Activated T-cell treated with anti-CD3 and anti-CD28 coated beads, Interleukin-2, amount 50 U/mL, for 72 hours (primary cell): ENCODE measurements at places on chromosomes 2 and 18. TPM values are rescaled to one million over a fixed set of nuclear protein-coding genes. Genes with fewer than 3 reads are reported as not detected.

DNA sequence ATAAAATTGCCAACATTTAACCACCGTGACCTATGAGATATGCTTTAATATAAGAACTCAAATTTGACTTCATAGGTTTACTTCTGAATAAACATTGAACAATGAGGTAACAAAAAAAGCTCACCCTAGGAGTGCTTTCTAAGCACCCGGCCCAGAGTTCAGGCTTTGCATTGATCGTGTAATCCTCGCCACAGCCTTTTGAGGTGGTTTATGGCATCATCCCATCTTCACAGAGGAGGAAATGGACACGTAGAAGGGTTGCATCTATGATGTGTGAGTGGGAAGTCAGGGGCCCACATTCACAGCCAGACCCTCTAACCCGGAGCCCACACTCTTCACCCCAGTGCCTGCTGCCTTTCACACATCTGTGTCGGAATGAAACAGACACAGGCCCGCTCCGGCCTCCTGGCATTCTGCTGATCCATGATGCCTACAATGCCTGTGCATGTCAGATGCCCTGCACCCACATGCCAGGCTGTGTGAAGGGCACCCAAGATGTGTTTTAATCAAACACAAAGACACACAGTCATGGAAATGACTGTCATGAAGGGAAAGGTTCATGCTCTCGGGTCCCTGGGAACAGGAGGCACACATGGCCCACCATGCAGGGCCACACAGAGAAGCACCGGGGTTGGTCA is 48.6 kb upstream of the RPL31 start:
- peaks cover 20% of the 10 kb centered on the region for H3K4me1 ChIP-seq
- H3K27me3 ChIP-seq: no peaks in the 10 kb centered on the region
- no peaks in the 10 kb centered on the region for H3K36me3 ChIP-seq

- peaks cover 9% of the 10 kb centered on the region for H3K4me1 ChIP-seq
- no peaks in the 10 kb centered on the region for H3K27me3 ChIP-seq
- H3K4me3 ChIP-seq: peak overlapping the region; percentile 84
Observed at GRCh38 chr18:67243799-67244587, 272.5 kb downstream of the DSEL start.

- H3K27ac ChIP-seq: no peak overlapping the region
- H3K4me3 ChIP-seq: no peak overlapping the region
- DNase-seq: no peak
- no peaks in the 10 kb centered on the region for H3K36me3 ChIP-seq
- no peaks in the 10 kb centered on the region for H3K27me3 ChIP-seq
- H3K4me1 ChIP-seq: no peaks in the 10 kb centered on the region
Observed at GRCh38 chr18:1050012-1050657, 145.5 kb downstream of the ADCYAP1 start.

DNA sequence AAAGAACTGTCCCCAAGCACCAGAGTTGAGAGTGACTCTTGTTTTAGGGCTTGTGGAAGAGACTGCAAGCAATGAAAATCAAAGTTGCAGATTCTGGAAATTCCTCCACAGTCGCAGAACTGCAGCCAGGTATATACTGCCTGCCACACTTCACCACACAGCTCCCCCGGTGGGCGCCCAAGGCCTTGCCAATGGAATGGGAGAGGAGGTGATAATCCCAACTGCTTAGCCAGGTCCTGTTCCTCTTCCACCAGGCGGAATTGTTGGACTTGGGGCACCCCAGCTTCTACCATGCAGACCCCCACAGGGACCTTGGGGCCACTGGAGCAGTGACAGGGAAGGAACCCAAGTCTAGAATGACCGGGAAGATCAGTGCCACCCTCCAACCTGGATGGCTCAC is 4.8 kb upstream of the PDIA6 start:
- peaks cover 4% of the 10 kb centered on the region for H3K4me1 ChIP-seq
- H3K36me3 ChIP-seq: no peaks in the 10 kb centered on the region
- no peak overlapping the region for H3K27ac ChIP-seq
- no peak for DNase-seq

GRCh38 chr18:79760348-79760747 is 37.4 kb upstream of the KCNG2 start:
- peak overlapping the region; percentile 63 for H3K27ac ChIP-seq
- no peak overlapping the region for H3K4me3 ChIP-seq
- H3K36me3 ChIP-seq: peaks cover 18% of the 10 kb centered on the region

GRCh38 chr2:10120877-10121574 is 1.5 kb upstream of the RRM2 start:
- H3K27me3 ChIP-seq: no peaks in the 10 kb centered on the region
- H3K36me3 ChIP-seq: peaks cover 30% of the 10 kb centered on the region
- peaks cover 53% of the 10 kb centered on the region for H3K4me1 ChIP-seq
- H3K27ac ChIP-seq: peak overlapping the region; percentile 96
- peak overlapping the region; percentile 92 for H3K4me3 ChIP-seq

DNA sequence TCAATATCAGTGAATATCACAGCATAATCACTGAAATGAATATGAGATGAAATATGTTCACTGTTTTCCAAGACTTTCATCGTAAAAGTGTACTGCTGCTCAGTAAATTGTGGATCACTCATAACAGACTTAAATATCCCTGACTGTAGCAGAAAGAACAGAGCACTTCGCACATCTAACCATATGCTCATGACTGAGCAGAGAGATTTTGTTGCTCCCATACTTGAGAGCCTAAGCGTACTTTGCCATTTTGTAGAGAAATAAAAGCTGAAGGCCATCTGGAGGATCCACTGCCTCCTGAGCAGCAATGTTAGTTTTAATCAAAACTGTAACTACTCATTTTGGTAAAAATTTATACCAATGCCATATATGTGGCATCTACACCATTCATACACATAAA is 243.5 kb downstream of the STK39 start:
- no peak overlapping the region for H3K27ac ChIP-seq
- no peak overlapping the region for H3K4me3 ChIP-seq
- no peak for DNase-seq
- peaks cover 6% of the 10 kb centered on the region for H3K36me3 ChIP-seq
- H3K4me1 ChIP-seq: peaks cover 18% of the 10 kb centered on the region
- no peaks in the 10 kb centered on the region for H3K27me3 ChIP-seq

DNA sequence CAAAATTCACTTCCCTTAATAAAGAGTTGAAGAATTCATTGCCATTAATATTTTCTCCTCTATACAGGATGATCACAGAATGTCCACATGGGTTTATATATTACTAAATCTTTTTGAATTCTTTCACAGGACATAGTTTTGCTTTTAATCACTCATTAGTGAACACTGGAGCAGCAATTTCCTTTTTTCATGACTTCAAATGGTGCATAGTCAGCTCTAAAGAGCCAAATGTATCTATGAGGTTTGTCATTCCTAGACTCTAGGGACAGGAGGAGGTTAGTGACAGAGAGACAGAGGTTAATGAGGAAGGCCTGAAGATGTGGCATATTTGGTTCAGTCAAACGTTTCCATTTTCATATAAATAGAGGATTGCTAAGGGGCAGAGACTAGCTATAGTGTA is 111.8 kb downstream of the FSHR start:
- H3K4me3 ChIP-seq: no peak overlapping the region
- no peak overlapping the region for H3K27ac ChIP-seq
- no peaks in the 10 kb centered on the region for H3K27me3 ChIP-seq
- no peaks in the 10 kb centered on the region for H3K4me1 ChIP-seq

GRCh38 chr18:60466677-60467076 is 94.1 kb upstream of the MC4R start:
- H3K27me3 ChIP-seq: no peaks in the 10 kb centered on the region
- no peak overlapping the region for H3K4me3 ChIP-seq
- no peak overlapping the region for H3K27ac ChIP-seq
- H3K36me3 ChIP-seq: no peaks in the 10 kb centered on the region
- no peak for DNase-seq
- no peaks in the 10 kb centered on the region for H3K4me1 ChIP-seq

DNA sequence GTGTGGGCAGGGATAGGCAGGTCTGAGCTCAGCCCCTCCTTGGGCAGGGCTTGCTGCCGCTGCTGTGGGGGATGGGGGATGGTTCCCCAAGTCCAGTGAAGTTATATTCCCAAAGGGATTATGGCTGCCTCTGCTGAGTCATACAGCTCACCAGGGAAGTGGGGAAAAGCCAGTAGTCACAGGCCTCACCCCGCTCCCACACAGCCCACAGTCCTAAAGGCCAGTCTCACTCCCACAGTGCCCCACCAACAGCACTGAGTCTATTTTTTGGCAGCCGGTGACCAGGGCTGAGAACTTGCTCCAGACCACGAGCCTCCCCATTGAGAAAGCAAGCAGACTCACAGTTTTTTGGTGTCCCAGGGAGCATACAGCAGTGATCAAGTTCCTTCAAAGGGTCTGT is 173.3 kb downstream of the OSR1 start:
- H3K4me3 ChIP-seq: no peak overlapping the region
- DNase-seq: no peak
- H3K4me1 ChIP-seq: no peaks in the 10 kb centered on the region
- no peak overlapping the region for H3K27ac ChIP-seq
- no peaks in the 10 kb centered on the region for H3K27me3 ChIP-seq

DNA sequence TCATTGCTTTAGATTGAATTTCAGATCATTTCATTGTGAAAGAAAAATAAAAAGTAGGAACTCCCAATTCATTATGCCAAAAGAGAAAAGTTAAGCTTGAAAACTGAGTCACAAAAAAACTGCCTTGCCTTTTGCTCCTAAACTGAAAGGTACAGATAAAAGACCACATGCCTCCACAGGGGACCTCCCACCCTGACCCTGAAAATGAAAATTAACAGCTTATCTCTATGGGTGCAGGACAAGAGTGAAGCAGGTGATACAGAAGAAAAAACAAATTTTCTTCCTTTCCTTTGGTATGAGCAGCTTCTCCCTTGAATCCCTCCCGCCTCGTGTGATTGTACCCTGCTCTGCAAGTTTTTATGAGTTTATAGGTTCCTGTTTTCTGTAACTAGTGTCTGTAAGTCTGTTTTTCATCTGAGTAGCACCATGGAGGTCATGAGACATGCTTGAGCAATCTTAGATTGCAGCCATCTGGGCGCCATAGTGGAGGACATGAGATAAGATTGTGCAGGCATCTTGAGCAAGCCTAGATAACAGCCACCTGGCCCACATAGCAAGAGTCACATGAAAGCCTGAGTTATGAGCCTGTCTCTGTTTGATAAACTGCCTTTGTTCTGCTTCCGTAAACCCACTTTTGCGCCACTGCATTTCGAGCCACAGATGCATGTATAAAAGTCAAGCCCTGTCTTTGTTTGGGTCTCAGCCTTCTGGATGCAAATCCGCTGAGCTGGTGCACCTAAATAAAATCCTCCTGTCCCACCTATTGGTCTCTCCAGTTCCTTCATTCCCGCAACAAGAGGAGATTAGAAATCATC is 56.2 kb upstream of the DYNC1I2 start:
- no peak overlapping the region for H3K4me3 ChIP-seq
- H3K36me3 ChIP-seq: peaks cover 6% of the 10 kb centered on the region
- H3K27me3 ChIP-seq: no peaks in the 10 kb centered on the region
- no peak overlapping the region for H3K27ac ChIP-seq
- no peaks in the 10 kb centered on the region for H3K4me1 ChIP-seq

DNA sequence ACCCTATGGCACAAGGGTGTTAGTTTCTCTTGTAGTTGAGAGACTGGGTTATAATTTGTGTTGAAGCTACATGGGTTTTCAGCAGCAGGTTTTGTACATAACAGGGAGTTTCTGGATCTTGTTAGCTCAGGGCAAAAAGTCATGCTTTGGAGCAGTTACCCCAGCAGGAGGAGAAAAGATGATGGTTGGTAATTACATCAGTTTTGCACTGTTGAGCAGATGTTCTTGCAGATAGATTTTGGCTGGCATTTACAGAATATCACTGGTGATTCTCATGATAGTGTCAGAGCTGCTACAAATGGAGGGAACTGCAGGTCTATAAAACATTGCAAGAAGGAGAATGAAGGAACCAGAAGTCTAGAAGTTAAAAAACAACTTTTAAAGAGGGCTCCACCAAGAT is 215.2 kb upstream of the ATP5MC3 start:
- no peak overlapping the region for H3K27ac ChIP-seq
- no peak overlapping the region for H3K4me3 ChIP-seq
- peaks cover 7% of the 10 kb centered on the region for H3K27me3 ChIP-seq
- H3K4me1 ChIP-seq: no peaks in the 10 kb centered on the region

DNA sequence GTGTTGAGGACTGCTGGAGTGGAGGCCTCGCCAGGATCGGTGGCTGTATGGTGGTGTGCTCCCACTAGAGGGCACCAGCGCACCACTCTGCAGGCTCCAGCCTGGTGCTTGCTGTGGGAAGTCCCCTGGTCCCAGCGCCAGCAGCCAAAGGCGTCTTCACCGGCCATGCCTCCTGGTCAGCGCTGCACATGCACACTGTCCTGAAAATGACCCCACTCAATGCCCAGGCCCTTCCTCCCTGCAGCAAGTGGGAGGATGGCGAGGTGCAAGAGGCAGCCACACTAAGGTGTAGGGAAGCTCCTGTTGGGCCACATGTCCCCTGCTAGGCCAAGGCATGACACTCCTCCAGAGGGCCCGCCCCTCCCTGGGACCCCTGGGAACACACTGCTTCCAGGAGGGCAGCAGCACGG is 136.5 kb downstream of the CTIF start:
- H3K4me3 ChIP-seq: no peak overlapping the region
- H3K36me3 ChIP-seq: peaks cover 2% of the 10 kb centered on the region
- peak; percentile 79 for DNase-seq
- H3K27me3 ChIP-seq: no peaks in the 10 kb centered on the region

GRCh38 chr2:105849431-105850179 is 104.9 kb downstream of the NCK2 start:
- H3K36me3 ChIP-seq: peaks cover 1% of the 10 kb centered on the region
- DNase-seq: no peak
- H3K27me3 ChIP-seq: no peaks in the 10 kb centered on the region
- H3K4me1 ChIP-seq: peaks cover 71% of the 10 kb centered on the region
- peak overlapping the region; percentile 36 for H3K27ac ChIP-seq
- no peak overlapping the region for H3K4me3 ChIP-seq

DNA sequence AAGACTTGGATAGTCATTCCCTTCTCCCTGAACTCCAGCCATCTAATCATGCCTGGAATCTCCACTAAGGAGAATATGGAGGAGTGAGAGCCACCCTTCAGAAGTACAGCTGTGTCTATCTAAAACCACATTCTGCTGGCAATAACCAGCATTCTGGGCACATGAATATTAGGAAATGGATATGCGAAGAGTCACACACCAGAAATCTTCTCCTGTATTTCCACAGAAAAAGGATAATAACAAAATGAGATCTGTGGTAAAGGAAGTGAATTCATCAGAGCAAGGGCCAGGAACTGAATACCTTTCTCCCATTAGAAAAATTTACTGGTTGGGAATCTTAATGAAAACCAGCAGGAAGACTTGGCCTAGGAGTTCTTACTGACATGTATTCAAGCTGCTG is 218.8 kb downstream of the SCG2 start:
- DNase-seq: no peak
- no peaks in the 10 kb centered on the region for H3K4me1 ChIP-seq
- no peak overlapping the region for H3K27ac ChIP-seq
- no peaks in the 10 kb centered on the region for H3K27me3 ChIP-seq
- H3K36me3 ChIP-seq: no peaks in the 10 kb centered on the region

GRCh38 chr2:195766691-195767090 is 109.7 kb downstream of the SLC39A10 start:
- H3K4me1 ChIP-seq: no peaks in the 10 kb centered on the region
- no peaks in the 10 kb centered on the region for H3K36me3 ChIP-seq
- DNase-seq: no peak
- no peaks in the 10 kb centered on the region for H3K27me3 ChIP-seq

GBX2 gene
- total RNA-seq: not detected

FAM237A gene
- not detected for total RNA-seq

KIAA2012 gene
- not detected for total RNA-seq

NAT8 gene
- total RNA-seq: not detected

CAD gene
- total RNA-seq: 53.6 TPM

PIEZO2 gene
- not detected for total RNA-seq

ABCG8 gene
- total RNA-seq: not detected

ERICH2 gene
- total RNA-seq: 0.46 TPM

TMEFF2 gene
- not detected for total RNA-seq

KIF5C gene
- 23.9 TPM for total RNA-seq

POU3F3 gene
- not detected for total RNA-seq

ARL4C gene
- 53.7 TPM for total RNA-seq
